ENCODE measurements at places on chromosomes 6 and 20.

- no peak for DNase-seq
These were observed 200.6 kb downstream of the GMPR start for GRCh38 chr6:16438718-16439591.

DNA sequence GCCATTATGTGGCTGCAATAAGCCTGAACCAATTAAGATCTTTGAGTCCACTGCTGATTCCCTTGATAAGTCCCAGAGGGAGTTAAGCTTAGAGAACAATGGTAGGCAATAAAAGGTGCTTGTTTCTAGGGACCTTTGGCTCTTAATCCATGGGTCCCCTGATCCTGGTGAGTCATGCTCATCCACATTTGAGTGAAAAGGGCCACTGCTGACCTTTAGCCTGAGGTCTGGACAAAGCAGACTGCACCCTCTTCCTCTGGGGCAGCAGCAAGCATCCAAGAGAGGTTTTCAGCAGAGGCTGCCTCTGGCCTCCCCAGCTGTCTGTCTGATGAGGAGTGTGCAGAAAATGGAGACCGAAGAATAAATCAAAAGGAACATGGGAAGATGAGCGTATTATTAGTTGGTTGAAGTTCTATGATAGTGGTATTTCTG is 16.1 kb upstream of the SCGN start:
- no peak for DNase-seq

- DNase-seq, result no peak
These were observed 416.5 kb downstream of the BCKDHB start for GRCh38 chr6:80523010-80523409.

- DNase-seq, result no peak
These were observed 16.1 kb downstream of the TP53INP2 start for GRCh38 chr20:34720266-34720665.

DNA sequence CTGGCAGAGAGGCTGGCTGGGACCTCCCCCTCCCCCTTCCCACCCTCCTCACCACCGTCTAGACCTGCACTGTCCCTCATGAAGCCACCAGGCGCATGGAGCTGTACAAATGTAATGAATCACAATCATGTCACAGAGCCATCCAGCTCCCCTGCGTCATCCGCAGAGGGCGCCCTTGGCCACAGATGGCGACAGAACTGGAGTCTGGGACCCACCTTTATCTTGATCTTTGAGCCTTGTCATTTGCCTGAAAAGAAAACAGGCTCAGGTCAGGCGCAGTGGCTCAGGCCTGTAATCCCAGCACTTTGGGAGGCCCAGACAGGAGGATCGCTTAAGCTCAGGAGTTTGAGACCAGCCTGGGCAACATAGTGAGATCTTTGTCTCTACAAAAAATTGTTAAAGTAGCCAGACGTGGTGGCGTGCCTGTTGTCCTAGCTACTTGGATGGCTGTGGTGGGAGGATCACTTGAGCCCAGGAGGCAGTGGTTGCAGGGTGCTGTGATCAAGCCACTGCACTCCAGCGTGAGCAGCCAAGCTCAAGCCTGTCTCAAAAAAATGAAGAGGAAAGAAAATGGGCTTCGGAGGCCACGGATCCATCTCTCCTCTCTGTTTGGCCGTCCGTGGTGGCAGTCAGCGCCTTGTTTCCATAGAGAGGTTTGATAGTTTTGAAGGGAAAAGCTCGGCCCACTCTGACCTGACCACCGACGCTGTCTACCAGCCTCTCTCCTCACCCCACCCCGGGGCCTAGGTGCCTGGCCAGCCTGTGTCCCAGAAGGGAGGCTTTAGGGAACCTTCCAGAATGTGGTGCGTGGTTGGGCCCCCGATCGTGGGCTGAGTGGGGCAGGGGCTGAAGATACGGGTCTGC is 6.2 kb downstream of the COL9A3 start:
- no peak for DNase-seq

DNA sequence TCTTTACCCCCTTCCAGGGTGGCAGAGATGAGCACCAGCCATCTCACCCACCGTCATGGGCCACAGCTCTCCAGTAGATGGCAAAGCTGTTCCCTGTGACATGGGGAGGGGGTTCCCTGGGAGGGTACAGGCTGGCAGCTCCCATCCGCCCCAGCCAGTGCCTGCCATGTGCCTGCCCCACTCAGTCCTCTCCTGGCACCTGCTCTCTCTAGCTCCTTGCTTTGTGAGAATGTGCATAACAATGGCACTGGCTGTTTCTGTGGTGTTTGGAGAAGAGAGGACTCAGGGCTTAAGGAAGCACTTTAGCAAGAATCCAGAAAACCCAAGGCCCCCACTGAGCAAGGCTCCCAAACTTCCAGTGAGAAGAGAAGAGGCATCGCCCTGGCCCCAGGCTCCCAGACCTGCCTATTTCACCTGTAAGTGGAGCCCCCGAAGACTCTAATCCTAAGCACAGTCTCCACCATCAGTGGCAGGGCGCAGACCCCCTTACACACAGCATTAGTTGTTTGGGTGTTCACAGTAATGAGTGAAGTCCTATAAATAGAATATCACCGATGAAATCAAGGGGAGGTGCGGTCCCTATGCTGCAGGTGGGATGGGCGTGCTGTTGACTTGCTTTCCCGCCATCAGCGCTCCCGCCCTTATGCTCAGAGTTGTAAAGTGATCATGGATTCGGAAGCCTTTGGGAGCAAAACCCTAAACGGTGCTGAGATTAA is 110.2 kb downstream of the AGPAT4 start:
- DNase-seq, result no peak
